Common myeloid progenitor, CD34-positive (primary cell): ENCODE measurements at places on chromosomes 2 and 18.
A peak's percentile ranks its signal among the peaks of the same experiment; 100 is the strongest.

GRCh38 chr2:63192169-63192888 is 141.7 kb downstream of the OTX1 start:
- DNase-seq, result no peak

- peak; percentile 47 for DNase-seq
These were observed 73.8 kb downstream of the TRABD2A start for GRCh38 chr2:84807063-84807485.

GRCh38 chr2:160214461-160215445 is 14.7 kb upstream of the ITGB6 start:
- DNase-seq, result peak; percentile 58

DNA sequence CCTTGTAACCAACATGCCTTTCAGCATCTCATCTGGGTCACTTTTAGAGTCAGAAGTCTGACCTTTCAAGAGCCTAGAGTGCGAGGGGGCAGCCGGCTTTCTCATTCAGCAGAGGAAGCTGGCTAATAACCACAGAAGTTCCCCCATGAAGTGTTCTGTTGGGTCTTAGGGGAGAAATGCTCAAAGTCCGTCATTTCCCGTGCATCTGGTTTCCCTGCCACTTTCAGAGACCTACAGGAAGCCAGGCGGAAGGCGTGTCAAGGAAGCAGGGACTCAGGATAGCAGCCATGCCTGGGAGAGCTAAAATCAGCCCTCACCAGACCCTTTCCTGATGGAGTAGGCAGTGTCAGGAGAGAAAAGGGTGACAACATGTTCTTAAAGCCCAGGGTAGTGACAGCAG is 301.8 kb upstream of the ID2 start:
- DNase-seq, result peak; percentile 89

GRCh38 chr2:173664513-173664910 is 300.7 kb downstream of the SP3 start:
- DNase-seq, result no peak

DNA sequence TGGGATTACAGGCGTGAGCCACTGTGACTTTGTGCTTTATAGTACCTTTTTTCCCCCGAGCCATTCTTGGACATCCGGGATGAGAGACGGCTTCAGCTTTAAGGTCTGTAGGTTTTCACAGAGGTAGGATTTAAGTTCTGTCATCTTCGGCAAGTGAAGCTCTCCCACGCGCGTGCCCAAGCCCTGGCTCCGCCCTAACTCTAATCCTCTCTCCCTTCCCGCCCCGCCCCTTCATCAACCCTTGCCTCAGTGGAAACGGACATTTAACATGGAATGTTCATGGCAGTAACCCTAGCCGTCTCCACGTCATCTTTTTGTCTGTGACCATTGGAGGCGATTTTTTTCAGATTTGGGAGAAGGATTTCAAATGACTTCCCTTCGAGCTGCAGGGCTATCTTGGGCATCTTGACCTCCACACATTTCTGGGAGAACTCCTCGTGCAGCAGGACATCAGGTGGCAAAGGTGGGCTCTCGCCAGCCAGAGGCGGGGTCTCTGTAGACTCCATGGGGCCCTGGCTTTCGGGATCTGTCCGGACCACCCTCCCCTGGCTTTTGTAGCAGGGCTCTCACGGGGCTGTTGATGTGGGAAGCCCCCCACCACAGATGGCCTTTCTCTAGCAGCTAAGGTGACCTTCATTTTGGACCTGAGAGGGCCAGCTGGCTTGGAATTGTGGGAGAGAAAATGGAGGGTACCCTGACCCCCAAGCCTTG is 6.8 kb downstream of the COLEC11 start:
- DNase-seq, result no peak

DNA sequence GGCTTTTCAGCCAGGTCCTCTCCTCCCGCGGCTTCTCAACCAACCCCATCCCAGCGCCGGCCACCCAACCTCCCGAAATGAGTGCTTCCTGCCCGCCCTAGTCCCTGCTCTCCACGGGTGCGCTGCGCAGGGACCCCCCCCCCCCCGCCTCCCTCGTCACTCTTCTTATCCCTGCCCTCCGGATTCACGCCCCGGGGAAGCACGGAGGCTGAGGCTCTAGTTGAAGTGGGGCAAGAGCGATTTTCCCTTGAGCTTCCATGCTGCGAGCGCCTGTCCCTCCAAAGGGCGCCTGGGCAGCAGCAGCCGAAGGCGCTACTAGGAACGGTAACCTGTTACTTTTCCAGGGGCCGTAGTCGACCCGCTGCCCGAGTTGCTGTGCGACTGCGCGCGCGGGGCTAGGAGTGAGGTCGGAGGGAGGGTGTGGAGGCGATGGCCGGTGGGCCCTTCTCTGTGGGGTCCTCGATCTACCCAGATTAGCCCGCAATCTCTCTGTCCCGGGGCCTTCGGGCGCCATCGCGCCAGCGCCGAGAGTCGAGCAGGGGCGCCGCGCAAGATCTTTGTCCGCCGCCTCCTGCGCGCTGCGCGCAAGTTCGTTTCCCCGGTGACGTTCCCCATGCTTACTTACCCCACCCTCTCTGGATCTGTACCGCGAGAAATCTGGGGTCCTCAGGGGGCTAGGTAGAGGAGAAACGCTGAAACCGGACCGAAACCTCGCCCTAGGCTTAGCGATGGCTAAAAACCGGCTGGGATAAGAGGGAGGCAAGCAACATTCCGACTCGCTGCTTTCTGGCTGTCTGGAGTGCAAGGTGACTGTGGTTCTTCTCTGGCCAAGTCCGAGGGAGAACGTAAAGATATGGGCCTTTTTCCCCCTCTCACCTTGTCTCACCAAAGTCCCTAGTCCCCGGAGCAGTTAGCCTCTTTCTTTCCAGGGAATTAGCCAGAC is 677 bp downstream of the GAD1 start:
- no peak for DNase-seq

DNA sequence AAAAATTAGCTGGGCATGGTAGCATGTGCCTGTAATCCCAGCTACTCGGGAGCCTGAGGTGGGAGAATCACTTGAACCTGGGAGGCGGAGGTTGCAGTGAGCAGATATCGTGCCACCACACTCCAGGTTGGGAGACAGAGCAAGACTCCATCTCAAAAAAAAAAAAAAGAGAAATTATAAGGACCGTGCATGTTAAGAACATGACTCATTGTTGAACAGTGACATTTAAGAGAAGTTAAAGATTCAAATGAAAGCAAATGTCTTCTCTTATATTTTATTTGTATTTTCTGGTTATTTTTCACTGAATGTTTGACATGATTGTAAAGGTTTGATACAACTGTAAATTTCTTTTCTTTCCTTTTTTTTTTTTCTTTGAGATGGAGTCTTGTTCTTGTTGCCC is 69.6 kb downstream of the APLF start:
- peak; percentile 45 for DNase-seq

DNA sequence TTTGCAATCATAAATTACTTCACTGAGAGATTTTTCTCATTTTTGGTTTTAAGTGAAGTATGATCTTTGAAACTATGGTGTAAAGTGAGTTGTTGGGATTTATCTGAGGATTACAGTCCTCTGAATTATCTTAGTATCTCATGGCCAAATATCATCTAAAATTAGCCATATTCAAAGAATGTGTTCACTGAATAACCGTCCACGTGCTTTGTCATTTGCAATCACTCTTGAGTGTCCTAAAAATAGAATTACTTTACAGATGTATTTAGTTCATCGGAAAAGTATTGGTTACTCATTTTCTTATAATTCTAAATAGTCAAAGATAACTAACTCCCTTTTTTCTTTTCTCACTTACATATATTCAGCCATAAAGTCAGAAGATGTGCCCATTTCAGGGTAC is 141.2 kb downstream of the RTN4 start:
- no peak for DNase-seq

GRCh38 chr2:203476881-203477280 is 58.2 kb downstream of the RAPH1 start:
- DNase-seq, result no peak

DNA sequence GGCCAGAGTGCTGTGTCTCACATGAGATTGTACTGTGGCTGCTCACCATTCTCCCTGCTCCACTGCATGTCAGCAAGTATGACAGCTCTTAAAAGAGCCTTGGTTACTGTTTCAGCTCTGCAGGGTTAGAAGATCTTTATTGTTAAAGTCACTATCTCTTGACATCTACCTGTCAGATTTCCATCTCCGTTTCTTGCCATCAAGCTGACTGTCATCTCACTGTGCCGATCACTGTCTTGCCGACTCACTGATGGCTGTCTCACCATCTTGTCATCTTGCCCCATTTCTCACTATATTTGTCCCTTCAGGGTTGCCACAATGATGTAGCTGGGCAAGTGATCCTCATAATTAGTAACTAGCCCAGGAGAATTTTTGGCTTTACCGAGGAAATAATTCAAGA is 800.9 kb upstream of the CDH7 start:
- no peak for DNase-seq

- no peak for DNase-seq
These were observed 21.5 kb upstream of the GALNT3 start for GRCh38 chr2:165815299-165816141.

GRCh38 chr2:69060938-69061501 is 48.0 kb downstream of the ANTXR1 start:
- no peak for DNase-seq

DNA sequence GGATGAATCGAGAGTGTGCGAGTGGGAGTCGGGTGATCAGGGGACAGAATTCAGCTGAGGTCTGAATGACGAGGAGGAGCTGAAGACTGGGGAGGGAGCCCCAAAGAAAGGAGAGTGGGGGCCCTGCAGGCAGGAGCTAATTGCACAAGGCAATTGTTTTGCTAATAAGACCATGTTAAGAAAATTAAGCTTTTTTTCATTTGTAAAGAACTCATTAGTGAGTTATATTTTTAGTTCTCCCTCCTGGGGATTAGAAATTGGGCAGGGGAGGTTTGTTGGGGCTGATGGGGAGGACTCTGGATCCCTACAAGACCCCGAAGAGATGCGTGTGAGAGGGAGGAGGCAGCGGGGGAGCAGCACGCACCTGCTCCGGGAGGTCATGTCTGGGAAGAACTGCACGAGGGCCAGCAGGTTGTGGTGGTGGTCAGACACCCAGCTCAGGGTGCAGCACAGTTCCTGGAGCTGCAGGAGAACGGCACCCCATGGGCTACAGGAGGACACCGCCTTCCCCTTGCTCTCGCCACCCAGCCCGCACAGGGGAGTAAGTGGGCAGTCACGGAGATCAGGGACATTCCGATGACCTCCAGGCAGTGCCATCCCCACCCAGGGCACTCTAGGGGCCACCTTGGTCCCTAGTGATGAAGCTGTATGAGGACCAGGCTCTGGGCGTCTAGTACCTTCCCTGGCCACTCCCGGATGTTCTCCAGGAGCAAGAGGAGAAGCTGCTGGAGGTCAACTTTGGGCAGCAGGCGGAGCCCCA is 51.1 kb upstream of the SEMA4C start:
- DNase-seq, result no peak

GRCh38 chr2:231714639-231715498 is 6.5 kb downstream of the PTMA start:
- peak; percentile 72 for DNase-seq

DNA sequence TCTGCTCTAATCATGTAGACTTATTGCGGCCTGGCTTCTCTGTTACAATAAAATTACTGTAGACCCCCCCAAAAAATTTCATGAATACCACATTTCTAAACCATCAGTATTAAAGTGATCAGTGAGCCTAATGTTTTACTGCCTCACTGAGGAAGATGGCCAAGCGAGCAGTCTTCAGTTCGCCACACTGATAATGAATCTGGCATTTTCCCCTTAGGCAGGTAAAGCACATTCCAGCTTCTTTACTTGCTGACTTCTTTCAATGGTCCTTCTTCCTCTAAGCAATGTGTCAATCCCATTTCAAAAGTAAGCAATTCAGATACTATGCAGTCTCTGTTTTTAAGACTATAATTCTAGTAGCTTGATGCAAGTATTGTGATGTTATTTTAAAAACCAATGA is 137.6 kb downstream of the LAMA1 start:
- no peak for DNase-seq

DNA sequence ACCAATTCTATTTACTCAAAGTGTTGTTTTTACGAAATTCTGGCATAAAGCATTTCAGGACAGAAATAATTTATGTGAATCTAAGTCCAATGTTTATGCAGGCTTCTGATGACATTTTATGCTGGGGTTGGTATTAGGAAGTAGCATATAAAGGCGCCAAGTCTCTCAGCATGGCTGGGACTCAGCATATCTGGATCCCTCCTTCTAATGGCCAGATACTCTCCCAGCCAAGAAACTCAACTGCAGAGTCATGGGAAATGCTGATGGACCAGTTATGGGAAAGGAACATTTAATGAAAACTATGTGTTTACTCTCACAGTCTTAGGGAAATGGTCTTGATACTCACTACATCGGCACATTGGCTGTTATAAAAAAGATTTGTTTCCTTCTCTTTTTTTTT is 392.2 kb downstream of the ARHGAP15 start:
- DNase-seq, result no peak

- DNase-seq, result no peak
These were observed 234.9 kb downstream of the FHOD3 start for GRCh38 chr18:36532394-36532793.

GRCh38 chr2:231693956-231694355 is 14.4 kb upstream of the PTMA start:
- DNase-seq, result no peak

- DNase-seq, result no peak
These were observed 161.0 kb downstream of the ANKRD44 start for GRCh38 chr2:197149546-197149945.

- DNase-seq, result peak; percentile 80
These were observed 40.1 kb downstream of the ODC1 start for GRCh38 chr2:10407841-10408648.

DNA sequence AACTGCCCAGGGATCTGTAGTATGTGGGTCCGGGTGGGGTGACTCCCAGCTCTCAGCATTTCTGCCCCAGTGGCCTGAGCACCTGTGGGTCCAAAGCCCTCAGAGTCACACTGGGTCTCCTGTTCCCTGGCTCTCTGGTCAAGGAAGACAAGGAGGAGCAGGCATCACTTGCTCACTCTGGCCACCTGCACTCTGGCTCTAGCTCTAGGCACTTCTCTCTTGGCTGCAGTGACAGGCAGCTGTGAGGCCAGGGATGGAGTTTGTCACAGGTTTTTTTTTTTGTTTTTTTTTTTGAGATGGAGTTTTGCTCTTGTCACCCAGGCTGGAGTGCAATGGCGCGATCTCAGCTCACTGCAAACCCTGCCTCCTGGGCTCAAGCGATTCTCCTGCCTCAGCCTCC is 84.6 kb downstream of the HS1BP3 start:
- no peak for DNase-seq

GRCh38 chr2:234300932-234301823 is 195.7 kb downstream of the ARL4C start:
- no peak for DNase-seq

DNA sequence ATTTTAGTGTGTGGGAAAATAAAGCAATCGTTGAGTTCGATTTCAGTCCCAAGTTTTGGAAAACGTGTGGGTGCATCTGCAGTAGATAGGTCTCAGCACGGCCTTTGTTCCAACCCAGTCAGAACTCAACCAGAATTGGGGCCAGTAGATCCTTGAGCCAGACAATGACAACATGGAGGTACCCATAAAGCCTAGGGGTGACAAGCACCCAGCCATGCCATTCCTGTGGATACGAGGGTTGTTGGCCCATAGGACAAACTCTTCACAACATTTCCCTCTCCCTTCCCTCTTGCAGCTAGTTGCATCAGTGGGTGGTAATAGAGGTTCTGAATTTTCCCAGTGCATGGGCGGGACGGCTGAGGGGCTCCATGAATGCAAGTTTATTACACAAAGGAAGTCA is 60.1 kb downstream of the ST3GAL5 start:
- no peak for DNase-seq

- no peak for DNase-seq
These were observed 442.5 kb upstream of the KLHL29 start for GRCh38 chr2:22942441-22942840.
